SJSA1 (cell line): ENCODE measurements at places on chromosomes 4 and X. TPM values are rescaled to one million over a fixed set of nuclear protein-coding genes. Genes with fewer than 3 reads are reported as not detected.

TMEM31 gene
- total RNA-seq = not detected in 2 replicates

PHOX2B gene
- not detected in 2 replicates for total RNA-seq

ASB12 gene
- total RNA-seq = not detected in 2 replicates

CENPU gene
- total RNA-seq = 106 and 111 TPM in 2 replicates

ARHGEF6 gene
- 10.8 and 19.2 TPM in 2 replicates for total RNA-seq

DDX53 gene
- total RNA-seq = not detected in 2 replicates

PGM2 gene
- total RNA-seq = 14.8 and 20.9 TPM in 2 replicates

ALG13 gene
- 27.8 and 46.4 TPM in 2 replicates for total RNA-seq

MAPK10 gene
- 18.6 and 24.7 TPM in 2 replicates for total RNA-seq

C4orf50 gene
- not detected in 2 replicates for total RNA-seq

ZCCHC18 gene
- total RNA-seq = 1.2 and 1.6 TPM in 2 replicates

CENPVL1 gene
- total RNA-seq = not detected in 2 replicates

CDKN2AIP gene
- 21.7 and 24.7 TPM in 2 replicates for total RNA-seq

MND1 gene
- 19.3 and 35.1 TPM in 2 replicates for total RNA-seq

SPANXB1 gene
- total RNA-seq = not detected in 2 replicates

RS1 gene
- total RNA-seq = 0.05 TPM in 1 of 2 replicates, not detected in the other

UGT2B11 gene
- total RNA-seq = not detected in 2 replicates

PNMA3 gene
- total RNA-seq = not detected in 2 replicates

NAA10 gene
- total RNA-seq = 119 and 155 TPM in 2 replicates

SEPTIN6 gene
- 12.9 and 21.2 TPM in 2 replicates for total RNA-seq

CFI gene
- 3.7 and 6.1 TPM in 2 replicates for total RNA-seq

EPHA5 gene
- total RNA-seq = 0.05 TPM in 1 of 2 replicates, not detected in the other

TAF7L gene
- total RNA-seq = 0.08 TPM in 1 of 2 replicates, not detected in the other

LAP3 gene
- total RNA-seq = 56.0 and 61.1 TPM in 2 replicates

C4orf36 gene
- 0.41 and 2.8 TPM in 2 replicates for total RNA-seq

PCDH10 gene
- not detected in 2 replicates for total RNA-seq

MAGEB10 gene
- total RNA-seq = not detected in 2 replicates

COL4A6 gene
- under 0.01 TPM in 1 of 2 replicates, not detected in the other for total RNA-seq

PLAC8 gene
- total RNA-seq = 123 and 141 TPM in 2 replicates

TMPRSS11F gene
- total RNA-seq = not detected in 2 replicates

WDR17 gene
- 0.41 and 0.58 TPM in 2 replicates for total RNA-seq

UCP1 gene
- total RNA-seq = not detected in 2 replicates

USP17L17 gene
- not detected in 2 replicates for total RNA-seq

DRD5 gene
- total RNA-seq = not detected in 2 replicates

PDCL2 gene
- not detected in 2 replicates for total RNA-seq

PPP4R3C gene
- total RNA-seq = not detected in 2 replicates

FAM47E gene
- not detected in 2 replicates for total RNA-seq

PDZD11 gene
- 70.9 and 85.6 TPM in 2 replicates for total RNA-seq

CT45A10 gene
- not detected in 2 replicates for total RNA-seq

RPL36A gene
- total RNA-seq = 1,028 and 2,711 TPM in 2 replicates

FHDC1 gene
- 0.03 TPM in 1 of 2 replicates, not detected in the other for total RNA-seq

PNMA6A gene
- not detected in 2 replicates for total RNA-seq

EOLA1 gene
- total RNA-seq = 30.5 and 41.5 TPM in 2 replicates

SPIN2A gene
- 0.13 TPM in 1 of 2 replicates, not detected in the other for total RNA-seq

CFAP47 gene
- total RNA-seq = not detected in 2 replicates

SMR3B gene
- not detected in 2 replicates for total RNA-seq

SHISA3 gene
- 0.05 TPM in 1 of 2 replicates, not detected in the other for total RNA-seq

SNCA gene
- 14.3 and 19.3 TPM in 2 replicates for total RNA-seq
